CD8-positive, alpha-beta memory T cell (primary cell): ENCODE measurements at places on chromosomes 1 and 21.

GRCh38 chr1:143661418-143662101, 310.2 kb downstream of the FAM72C start:
- no peak for DNase-seq

DNA sequence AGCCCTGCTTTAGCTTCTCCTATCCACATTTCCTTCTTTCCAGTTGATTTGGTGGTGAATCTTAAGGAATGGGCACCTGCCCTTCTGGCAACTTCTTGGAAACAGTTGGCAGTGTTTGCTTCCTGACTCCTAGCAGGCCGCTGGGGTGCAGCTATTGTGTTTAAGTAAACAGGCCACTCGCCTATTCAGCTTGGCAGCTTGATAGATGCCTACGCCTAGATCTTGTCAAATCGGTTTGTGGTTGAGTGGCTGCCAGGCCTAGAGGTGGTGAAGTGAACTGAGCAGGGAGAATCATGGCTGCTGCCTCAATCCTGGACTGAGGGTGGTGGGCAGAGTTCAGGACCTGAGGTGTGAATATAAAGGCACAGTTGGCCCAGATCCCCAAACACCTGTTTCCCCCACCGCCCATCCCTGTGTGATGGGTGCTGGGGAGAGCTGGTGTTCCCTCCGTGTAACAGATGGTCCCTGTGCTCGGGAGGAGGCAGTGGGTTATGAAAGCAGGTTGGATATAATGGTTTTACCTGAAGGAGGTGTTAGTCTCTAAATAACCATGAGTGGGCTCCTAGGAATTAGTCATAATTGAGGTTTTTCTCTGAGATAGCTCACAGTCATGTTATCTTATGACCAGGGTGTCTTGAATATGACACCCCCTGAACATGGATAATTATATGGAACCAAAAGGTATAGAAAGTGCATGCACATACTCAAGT, 940 bp upstream of the PLA2G2C start:
- DNase-seq = peak; percentile 20

DNA sequence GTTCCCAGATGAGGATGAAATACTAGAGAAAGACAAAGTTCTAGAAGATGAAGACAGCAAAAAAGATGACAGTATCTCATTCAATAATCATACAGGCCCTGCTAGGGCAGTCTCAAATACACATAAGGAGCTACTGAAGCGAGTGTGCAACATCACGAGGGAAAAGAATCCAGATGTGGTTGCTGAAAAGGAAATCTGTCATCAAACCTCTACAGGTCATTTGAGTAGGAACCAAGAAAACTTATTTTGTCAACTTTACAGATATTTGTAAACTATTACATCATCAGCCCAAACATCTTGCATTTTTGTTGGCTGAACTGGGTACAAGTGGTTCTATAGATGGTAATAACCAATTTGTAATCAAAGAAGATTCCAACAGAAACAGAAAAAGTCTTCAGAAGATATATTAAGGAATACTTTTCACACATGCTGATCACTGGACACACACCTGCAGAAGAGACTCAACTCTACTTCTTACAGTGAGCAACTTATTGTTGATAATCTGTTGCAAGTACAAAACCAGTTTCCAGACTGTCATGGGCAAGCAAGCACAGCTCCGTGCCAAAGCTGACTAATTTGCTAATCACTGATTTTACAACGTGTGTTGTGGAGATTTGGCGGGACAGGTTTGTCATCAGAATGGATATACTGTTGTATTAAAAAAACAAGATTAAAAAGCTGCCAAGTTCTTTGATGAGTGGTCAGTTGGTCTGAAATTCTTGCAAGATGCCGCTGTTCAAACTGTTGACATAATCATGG, 42.1 kb downstream of the TRIM33 start:
- no peak for DNase-seq

DNA sequence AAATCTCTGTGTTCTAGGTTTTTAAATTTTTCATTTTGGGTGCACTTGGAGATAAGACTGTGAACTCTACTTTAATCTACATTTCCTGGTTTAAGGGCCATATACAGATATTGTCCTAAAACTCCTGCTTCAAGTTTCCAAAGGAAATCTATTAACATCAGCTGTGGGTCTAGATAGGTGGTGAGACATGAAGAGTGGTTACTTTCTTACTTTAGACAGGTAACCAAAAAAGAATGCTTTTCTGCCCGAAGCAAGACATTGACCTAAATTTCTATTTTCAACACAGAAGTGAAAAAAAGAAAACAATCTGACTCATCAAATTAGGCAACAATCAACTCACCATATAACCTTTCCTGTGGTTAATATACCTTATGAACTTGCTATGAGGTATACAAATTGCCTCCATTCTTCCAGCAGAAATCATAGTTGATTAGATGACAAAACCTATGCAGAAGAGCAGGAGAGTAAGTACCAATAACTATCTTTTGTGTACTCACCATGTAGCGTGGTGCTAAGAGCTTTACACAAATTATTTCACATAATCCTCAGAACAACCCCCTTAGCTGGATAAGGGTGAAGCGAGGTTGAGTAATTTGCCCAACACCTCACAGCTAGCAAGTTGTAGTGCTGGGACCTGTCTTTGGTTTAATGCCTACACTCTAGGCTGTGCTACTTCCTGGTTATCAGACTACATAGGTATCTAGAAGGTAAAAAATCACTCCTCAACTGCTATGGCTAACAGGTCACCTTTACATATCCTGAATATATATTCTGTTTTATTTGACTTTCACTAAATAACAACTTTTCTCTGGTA, 23.4 kb upstream of the PTPN14 start:
- no peak for DNase-seq

GRCh38 chr1:200588698-200589097, 31.9 kb downstream of the KIF14 start:
- DNase-seq = no peak

- no peak for DNase-seq
Measured at GRCh38 chr1:1204998-1205768, 1.2 kb downstream of the TNFRSF18 start.

- DNase-seq = no peak
Measured at GRCh38 chr1:152679459-152679858, 4.4 kb downstream of the LCE2C start.

DNA sequence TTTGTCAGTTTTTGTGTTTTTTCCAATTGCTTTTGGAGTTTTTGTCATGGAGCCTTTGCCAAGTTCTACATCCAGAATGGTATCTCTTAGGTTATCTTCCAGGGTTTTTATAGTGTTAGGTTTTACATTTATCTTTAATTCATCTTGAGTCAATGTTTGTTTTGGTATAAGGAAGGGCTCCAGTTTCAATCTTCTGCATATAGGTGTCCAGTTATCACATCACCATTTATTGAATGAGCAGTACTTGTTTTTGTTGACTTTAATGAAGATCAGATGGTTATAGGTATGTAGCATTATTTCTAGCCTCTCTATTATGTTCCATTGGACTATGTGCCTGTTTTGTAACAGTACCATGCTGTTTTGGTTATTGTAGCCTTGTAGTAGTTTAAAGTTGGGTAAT, 1233.1 kb downstream of the PLA2G4A start:
- no peak for DNase-seq

DNA sequence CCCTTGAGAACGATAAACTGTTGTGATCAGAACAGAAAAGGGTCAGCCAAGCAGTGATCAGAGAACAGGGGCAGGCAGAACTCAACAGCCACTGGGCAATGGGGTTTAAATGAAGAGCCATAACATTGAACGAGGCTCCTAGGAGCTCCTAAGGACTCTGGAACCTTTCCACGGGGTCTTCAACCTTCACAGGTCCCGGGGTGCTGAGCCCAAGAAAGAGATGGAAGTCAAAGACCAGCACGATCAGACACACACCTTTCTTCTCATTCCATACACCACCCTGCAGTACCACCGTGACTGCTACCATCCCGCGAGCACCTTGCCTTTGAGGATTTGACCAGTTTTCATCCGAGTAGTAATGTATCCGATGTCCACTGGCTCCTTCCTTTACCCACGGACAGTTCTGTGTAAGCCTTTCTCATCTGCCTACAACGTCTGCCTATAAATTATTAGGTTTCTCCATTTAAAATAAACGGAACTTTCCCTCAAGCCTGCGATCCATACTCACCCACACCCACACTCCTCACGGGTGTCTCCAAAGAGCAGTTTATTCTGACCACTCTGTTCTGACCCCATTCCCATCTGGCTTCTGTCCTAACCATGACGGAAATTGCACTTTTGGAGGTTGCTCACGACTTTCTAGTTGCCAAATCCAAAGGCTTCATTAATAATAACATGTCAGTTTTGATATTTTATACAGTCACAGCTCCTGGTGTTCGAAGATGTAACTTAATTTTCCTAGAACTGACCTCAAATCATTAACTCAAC, 16.8 kb upstream of the HHAT start:
- no peak for DNase-seq

- peak; percentile 59 for DNase-seq
Measured at GRCh38 chr1:153465811-153466636, 5.6 kb upstream of the S100A7 start.

GRCh38 chr1:192632641-192633532, 3.1 kb upstream of the RGS13 start:
- DNase-seq = no peak

DNA sequence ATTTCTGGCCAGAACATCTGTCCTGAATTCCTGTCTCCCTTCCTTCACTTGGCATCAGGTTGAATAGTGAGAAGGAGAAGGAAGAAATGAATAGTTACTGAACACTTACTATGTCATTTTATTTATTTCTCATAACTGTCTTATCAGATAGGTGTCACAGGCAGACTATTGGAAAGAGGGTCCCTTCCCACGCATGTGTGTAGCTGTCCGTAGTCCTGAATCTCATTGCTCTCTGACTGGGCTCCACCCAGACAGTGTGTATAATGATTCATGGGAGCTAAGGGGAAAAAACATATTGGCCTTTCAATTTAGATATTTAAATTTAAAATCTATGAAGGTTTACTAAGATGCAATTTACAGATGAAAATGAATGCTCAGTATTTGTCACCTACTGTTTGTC, 86.1 kb downstream of the OMA1 start:
- DNase-seq = no peak

GRCh38 chr1:209375097-209375496, 208.4 kb upstream of the CAMK1G start:
- no peak for DNase-seq

DNA sequence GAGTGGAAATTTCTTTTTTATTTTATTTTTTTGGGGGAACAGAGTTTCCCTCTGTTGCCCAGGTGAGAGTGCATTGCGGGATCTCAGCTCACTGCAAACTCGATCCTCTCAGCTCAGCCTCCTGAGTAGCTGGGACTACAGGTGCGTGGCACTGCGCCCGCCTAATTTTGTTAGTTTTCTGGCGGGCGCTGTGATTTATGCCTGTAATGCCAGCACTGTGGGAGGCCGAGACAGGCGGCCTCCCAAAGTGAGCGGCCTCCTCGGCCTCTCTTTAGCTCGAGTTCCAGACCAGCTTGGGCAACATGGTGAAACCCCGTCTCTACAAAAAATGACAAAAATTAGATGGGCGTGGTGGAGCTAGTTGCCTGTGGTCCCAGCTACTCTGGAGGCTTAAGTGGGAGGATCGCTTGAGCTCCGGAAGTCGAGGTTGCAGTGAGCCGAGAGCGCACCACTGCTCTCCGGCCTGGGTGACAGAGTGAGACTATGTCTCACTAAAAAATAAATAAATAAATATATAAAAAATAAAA, 2.7 kb downstream of the GMEB1 start:
- no peak for DNase-seq

DNA sequence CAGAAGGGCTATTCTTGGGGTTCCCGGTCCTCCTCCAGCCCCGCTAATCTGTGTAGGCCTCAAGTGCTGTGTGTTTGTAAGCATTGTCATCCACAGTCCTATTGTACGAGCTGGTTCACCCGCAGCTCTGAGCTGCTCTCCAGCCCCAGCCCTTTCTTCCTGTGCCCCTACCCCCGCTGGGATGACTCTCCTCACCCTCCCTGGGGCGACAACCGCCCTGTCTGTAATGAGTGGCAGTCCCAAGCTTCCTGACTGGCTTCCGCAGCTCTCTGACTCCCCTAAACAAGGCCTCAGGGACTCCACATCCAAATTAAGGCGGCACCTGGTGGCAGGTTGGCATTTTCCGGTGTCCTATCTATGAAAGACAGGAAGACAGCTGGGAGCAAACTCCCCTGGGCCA, 45.8 kb downstream of the TFF3 start:
- no peak for DNase-seq

- DNase-seq = no peak
Measured at GRCh38 chr1:247184254-247184653, 12.4 kb upstream of the ZNF124 start.

GRCh38 chr21:34670220-34670961, 1.6 kb downstream of the CLIC6 start:
- DNase-seq = no peak

GRCh38 chr1:228305721-228306152, 97.9 kb downstream of the OBSCN start:
- no peak for DNase-seq

DNA sequence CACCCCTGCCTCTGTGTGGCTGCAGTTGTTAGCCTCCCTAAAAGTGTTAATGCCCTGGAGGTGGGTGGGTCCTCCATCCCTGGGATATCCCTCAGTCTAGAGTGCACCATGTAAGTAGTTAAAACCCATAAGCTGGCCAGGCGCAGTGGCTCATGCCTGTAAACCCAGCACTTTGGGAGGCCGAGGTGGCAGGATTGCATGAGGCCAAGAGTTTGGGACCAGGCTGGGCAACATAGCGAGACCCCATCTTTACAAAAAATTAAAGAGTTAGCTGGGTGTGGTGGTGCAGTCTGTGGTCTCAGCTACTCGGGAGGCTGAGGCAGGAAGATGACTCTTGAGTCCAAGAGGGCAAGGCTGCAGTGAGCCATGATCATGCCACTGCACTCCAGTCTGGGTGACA, 10.3 kb downstream of the MYOC start:
- DNase-seq = no peak

DNA sequence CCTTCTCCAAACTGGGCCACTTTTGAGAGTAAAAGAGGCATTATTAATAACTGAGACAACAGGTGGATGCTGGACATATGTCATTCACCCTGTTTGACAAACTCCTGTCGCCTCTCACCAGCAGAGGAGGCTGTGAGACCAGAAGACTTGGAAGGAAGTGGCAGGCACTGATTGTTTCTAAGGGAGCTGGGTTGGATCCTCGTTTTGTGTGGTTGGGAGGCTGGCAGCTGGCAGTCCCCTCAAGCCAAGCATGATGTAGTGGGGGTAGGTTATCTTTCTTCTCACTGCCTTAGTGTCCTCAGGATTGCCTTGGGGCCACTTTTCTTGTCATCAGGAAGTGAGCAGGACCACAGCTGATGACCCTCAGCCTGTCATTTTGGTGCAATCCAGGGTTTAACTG, 86.5 kb upstream of the KCNJ15 start:
- no peak for DNase-seq

- no peak for DNase-seq
Measured at GRCh38 chr21:42574234-42575027, 60.8 kb downstream of the SLC37A1 start.

- DNase-seq = no peak
Measured at GRCh38 chr1:213573648-213574009, 414.1 kb upstream of the PROX1 start.
